ENCODE measurements at places on chromosomes 11 and 22.

GRCh38 chr22:42719133-42719532 lies 1.5 kb downstream of the A4GALT start:
- no peak for DNase-seq

- no peak for DNase-seq
These were observed 76.3 kb downstream of the MICAL3 start for GRCh38 chr22:17948101-17948500.

GRCh38 chr22:42805016-42805997 lies 51.8 kb downstream of the ARFGAP3 start:
- no peak for DNase-seq

DNA sequence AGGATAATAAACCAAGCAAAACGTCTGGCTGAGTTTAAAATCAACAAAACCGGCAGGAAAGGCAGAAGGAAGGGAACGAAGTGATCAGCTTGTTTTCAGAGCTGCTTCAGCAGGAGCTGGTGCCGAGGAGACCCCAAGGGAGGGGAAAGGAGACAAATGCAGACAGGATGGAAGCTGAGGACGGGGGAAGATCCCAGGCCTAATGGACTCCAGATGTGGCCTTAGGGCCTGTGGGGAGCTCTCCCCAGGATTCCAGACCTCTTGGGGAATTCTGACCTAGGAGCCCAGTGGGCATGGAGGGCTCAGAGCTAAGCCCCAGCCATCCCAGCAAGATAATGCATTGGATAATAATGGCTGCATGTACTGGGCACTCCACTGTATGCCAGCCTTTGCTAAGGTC lies 211.4 kb upstream of the NARS2 start:
- no peak for DNase-seq

DNA sequence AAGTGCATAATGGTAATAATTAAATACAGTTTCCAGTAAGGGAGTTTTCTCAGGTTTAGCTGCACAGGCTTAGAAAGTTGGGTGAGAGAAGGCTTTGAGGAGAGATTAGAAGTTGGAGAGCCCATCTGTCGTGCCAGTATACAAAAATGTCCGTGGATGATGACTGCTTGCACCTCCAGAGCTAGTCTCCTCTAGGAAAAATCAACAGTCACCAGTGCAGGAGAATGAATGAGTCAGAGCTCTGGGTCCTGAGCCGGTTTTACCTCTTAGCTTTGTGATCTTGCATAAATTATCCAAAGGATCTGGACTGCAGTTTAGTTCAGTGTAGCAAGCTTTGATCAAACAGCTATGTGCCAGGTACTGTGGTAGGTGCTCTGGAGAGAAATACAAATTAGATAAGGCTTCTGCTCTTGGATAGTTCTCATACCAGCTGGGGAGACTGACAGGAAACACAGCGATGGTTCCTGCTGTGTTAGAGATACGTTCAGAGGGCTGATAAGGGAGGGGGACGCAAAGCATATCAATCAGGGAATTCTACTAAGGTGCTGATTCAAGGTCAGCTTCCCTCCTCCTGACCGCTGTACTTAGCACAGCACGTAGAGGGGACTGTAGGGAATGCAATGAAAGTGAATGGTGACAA lies 125.9 kb downstream of the TEAD1 start:
- DNase-seq, result no peak

- DNase-seq, result no peak
These were observed 8.3 kb downstream of the GAS2 start for GRCh38 chr11:22674470-22675439.

GRCh38 chr11:85976525-85976924 lies 92.4 kb downstream of the PICALM start:
- DNase-seq, result no peak

DNA sequence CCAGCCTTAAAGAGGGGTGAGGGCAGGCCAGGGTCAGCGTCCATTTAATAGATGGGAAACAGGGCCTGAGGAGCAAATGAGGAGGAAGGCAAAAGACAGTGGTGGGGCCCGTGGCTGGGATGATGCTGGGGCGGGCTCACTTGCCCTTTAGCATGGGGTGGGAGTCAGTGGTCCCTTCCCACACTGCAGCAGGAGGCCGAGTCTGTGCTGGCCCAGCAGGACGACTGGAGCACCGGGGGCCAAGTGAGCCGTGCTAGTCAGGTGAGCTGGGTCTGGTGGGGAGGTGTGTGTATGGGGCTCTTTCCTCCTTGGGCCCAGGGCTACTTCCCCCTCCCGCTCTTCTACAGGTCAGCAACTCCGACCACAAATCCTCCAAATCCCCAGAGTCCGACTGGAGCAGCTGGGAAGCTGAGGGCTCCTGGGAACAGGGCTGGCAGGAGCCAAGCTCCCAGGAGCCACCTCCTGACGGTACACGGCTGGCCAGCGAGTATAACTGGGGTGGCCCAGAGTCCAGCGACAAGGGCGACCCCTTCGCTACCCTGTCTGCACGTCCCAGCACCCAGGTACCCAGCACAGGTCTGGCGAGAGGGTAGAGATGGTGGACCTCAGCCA lies 12.8 kb downstream of the SCYL1 start:
- DNase-seq, result peak; percentile 20

DNA sequence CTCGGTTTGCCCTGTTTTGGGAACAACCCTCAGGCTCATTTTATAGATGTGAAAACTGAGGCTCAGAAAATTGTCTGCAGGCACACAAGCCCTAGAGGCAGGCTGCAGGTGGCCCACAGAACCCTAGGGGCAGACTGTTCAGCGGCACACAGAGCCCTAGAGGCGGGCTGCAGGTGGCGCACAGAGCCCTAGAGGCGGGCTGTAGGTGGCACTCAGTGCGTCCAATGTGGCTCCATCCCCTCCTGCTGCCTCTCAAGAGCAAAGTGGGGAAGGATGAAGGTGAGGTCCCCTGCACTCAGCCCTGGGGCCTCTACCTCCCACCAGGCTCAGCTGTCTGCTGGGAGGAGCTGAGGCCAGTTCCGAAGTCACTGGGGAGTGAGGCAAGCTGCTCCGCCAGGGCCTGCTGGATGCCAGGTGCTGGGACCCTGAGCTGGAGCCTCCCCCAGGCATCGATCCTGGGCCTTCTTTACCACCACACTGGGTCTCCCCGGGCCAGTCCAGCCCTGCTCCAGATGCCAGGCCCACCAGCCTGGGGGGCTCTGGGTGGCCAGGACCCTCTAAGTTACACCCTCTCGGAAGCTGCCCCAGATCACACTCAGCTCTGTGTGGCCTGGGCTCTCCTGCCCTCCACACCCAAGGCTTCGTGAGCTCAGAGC lies 2.3 kb downstream of the ACY3 start:
- DNase-seq, result peak; percentile 66

- no peak for DNase-seq
These were observed 396 bp downstream of the CCDC157 start for GRCh38 chr22:30357236-30357570.

GRCh38 chr11:14539982-14540421 lies 19.8 kb upstream of the PSMA1 start:
- DNase-seq, result no peak

- no peak for DNase-seq
These were observed 324.7 kb downstream of the CASP12 start for GRCh38 chr11:104573441-104573990.

DNA sequence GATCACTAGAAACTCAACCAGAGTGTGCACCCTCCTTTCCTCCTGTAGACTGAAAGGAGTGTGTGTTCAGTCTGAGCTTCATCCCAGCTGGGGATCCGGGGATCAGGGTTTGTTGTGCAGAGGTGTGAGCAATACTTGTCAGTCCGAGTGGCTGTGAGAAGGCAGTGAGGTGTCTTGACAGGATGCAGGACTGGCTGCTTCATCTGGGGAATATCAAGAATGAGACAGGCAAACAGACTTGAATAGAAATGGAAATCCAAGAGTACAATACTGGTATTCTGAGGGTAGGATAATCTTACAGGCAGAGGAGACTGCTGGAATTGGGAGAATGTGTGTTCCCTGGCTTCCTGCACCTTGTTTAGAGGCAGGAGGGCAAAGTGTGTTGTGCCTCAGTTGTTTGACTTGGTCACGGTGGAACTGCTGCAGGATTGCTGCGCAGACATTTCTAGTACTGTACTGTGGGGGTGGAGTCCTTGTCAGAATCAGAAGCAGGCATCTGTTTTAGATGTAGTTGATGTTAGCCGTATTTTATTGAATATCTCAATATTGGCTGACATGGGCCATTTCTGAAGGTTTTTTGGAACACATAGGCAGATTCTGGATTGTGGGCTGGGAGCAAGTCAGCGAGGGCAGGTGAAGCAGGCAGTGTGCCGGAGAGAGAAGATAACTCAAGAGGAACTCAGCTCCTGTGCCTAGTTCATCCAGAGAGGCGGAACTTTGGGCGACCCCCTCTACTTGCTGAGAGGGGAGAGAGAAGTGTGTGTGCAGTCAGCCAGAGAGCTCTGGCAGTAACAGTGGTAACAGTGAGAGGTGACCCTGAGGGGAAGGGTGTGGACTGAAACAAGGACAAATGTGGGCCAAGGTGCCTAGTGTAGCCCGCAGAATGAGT lies 27.1 kb upstream of the GRK2 start:
- DNase-seq, result no peak

DNA sequence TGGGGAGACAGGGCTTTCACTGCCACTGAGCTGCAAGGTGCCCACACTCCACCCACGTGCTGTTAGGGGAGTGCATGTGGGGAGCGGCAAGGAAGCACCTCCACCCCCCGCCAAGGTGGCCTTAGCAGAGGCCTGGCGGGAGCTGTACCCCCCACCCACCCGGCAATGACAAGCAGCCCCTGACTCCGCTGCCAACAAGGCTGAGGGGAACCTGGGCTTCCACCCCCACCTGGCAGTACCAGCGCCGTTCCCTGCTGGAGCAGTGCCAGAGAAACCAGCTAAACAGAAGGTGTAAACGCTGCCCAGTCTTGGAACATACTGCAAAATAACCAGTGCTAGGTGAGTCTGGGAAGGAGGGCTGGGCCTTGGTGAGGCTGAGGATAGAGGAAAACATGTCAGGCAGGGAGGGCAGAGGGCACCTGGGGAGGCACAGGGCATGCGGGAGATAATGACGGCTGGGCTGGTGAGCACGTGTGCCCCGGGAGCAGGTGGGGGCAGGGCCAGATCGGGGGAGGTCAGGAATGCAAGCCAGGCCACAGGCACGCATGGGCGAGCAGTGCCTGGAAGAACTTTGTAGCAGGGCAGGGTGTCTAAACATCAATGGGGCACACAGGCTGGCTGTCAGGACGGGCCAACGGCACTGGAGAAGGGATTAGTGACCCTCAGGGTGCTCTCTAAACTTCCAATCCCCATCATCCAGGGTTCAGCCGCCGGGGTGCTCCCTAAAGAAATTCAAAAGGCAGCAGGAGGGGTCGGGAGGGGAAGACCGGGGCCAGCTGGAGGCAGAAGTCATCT lies 6.6 kb downstream of the CERK start:
- no peak for DNase-seq

DNA sequence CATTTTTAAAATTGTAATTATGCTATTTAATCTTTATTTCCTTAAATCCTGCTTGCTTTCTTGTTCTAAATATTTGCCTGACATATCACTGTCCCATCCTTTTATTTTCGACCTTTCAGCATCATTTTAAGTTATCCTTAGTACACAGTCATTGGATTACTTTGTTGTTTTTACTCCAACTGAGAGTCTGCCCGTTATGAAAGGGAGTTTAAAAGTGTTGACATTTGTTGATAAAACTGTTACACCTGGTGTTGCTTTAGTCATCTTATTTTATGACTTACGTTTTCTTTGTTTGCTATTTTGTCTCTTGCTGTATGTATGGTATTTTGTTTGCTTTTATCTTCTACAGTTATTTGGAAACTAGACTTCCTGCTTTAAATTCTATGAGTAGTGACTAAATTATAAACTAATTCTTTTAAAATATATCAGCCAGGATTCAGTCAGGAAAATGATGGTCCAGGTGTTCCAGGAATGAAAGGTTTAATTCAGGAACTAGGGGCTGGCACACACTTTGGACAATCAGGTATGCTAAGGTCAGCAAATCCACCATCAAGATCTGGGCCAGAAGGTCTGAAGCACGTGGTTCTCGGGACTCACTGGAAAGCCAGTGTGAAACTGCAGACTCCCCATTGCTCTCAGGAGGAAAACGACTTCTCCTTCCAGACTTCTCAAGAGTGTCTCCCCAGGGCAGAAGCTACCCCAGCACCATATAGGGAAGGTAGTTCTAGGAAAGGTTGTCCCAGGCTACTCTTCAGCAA lies 86.0 kb downstream of the RASSF10 start:
- DNase-seq, result no peak

- DNase-seq, result no peak
These were observed 2339.7 kb upstream of the RAG2 start for GRCh38 chr11:38937709-38938108.

GRCh38 chr11:66888282-66888681 lies 31.4 kb downstream of the LRFN4 start:
- no peak for DNase-seq

GRCh38 chr11:114316980-114317786 lies 21.0 kb downstream of the NNMT start:
- no peak for DNase-seq

DNA sequence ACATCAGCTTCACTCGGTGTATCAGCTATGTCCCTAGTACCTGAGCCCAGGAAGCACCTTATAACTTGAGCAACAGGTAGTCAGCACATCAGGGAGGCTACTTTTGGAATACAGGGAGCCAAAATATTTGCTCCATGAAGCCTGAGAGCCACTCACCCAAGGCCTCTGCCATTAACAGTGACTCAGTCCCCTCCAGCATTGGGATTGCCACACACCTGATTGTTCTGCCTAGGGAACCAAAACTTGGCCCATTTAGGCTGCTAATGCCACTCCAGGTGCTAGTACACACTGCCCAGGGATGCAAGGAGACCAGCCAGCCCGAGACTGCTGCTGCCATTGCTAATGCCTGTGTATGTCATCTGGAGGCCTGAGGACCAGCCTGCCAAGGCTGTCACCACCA lies 773.6 kb upstream of the TENM4 start:
- DNase-seq, result no peak

GRCh38 chr22:35051791-35052190 lies 14.2 kb upstream of the ISX start:
- DNase-seq, result no peak

GRCh38 chr11:107707807-107708206 lies 4.0 kb downstream of the SLN start:
- DNase-seq, result no peak

- no peak for DNase-seq
These were observed 420.0 kb downstream of the MN1 start for GRCh38 chr22:27381552-27381951.

DNA sequence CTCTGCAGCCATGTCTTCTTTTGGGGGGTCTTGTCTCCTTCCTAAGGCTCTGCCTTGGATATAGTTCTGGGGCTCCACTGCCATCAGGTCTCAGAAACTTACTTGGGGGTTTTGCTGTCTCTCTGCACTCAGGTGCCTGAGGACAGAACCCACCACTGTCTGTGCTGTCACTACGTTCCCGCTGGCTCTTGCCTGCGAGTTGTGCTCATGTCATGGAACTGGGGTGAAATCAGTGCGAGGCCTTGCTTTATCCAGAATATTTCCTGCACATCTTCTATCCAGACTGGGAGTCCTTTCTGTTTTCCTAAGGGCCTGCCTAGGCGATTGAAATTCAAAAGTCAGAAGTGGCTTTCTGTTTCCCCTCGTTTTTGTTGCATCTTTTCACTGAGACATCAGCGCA lies 6.6 kb upstream of the USP2 start:
- no peak for DNase-seq
